ENCODE measurements at places on chromosomes 5 and 9.
A peak's percentile ranks its signal among the peaks of the same experiment; 100 is the strongest.

DNA sequence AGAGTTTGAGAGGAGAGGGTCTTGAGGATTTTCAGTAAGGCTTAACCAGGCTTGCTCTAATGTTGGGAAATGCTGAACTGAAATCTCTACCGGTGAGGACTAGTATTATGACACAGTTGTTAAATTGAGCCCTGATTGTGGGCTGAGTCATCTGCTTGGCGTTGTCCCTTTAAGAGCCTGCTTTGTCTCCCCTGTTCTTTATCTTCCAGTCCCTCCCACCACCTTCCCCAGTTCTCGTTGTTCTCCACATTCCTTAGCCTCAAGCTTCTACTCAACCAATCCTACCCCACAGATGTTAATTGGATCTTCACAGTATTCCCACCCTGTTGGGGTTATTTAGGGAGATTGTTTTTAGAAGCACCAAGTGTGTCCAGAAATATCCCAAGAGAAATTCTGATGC, 57.6 kb downstream of the ANKRD55 start:
- peaks cover 3% of the 10 kb centered on the region for H3K4me1 ChIP-seq
- no peaks in the 10 kb centered on the region for H3K27me3 ChIP-seq
- H3K36me3 ChIP-seq, result no peaks in the 10 kb centered on the region
- peak; percentile 46 for DNase-seq

GRCh38 chr5:173056783-173057061, 570 bp downstream of the CREBRF start:
- no peaks in the 10 kb centered on the region for H3K4me1 ChIP-seq
- no peaks in the 10 kb centered on the region for H3K27me3 ChIP-seq
- peak; percentile 65 for DNase-seq
- peak overlapping the region; percentile 96 for H3K4me3 ChIP-seq
- H3K27ac ChIP-seq, result peak overlapping the region; percentile 27

- no peaks in the 10 kb centered on the region for H3K27me3 ChIP-seq
- DNase-seq, result no peak
- H3K4me1 ChIP-seq, result no peaks in the 10 kb centered on the region
- H3K27ac ChIP-seq, result no peak overlapping the region
These were observed 107.3 kb upstream of the NIPBL start for GRCh38 chr5:36769129-36769770.

GRCh38 chr9:6106711-6107339, 91.4 kb upstream of the RANBP6 start:
- DNase-seq, result peak; percentile 38
- no peaks in the 10 kb centered on the region for H3K4me1 ChIP-seq
- no peaks in the 10 kb centered on the region for H3K27me3 ChIP-seq
- H3K27ac ChIP-seq, result no peak overlapping the region

DNA sequence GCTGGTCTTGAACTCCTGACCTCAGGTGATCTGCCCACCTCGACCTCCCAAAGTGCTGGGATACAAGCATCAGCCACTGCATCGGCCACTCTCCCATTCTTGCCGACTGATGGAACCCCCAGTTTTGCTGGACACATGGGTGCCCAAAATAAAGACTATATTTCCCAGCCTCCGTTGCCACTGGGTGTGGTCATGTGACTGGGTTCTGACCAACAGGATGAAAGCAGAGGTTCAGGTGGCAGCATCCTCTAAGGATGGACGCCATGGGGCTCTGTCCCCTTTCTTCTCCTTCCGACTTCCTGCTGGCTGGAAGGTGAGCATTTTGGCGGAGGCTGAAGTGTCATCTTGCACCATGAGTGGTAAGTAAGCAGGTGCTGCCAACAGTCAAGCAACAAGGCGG, 10.3 kb downstream of the PDLIM7 start:
- H3K4me1 ChIP-seq, result peaks cover 2% of the 10 kb centered on the region
- no peak overlapping the region for H3K27ac ChIP-seq
- H3K36me3 ChIP-seq, result peaks cover 92% of the 10 kb centered on the region
- H3K4me3 ChIP-seq, result no peak overlapping the region

DNA sequence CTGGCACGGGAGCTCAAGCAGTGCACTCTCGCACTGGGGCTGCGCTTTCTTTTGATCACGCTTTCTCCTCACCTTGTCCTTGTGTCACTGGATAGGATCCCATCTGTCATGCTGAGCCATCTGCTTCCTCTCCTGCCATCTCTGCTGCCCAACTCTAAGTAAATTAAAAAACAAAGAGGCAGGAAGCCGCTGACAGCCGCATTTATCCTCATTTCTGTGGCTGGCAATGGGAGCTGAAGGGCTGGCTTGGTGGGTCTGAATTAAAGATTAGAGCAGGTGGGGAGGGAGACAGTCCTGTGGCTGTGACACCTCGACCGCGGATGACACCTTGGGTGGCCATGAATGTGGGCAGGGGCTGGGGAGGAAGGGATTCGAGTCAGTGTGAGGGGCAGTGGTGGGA, 159.2 kb upstream of the ALDH1B1 start:
- H3K4me3 ChIP-seq, result no peak overlapping the region
- H3K36me3 ChIP-seq, result no peaks in the 10 kb centered on the region
- H3K4me1 ChIP-seq, result peaks cover 7% of the 10 kb centered on the region
- DNase-seq, result no peak
- H3K27ac ChIP-seq, result no peak overlapping the region

DNA sequence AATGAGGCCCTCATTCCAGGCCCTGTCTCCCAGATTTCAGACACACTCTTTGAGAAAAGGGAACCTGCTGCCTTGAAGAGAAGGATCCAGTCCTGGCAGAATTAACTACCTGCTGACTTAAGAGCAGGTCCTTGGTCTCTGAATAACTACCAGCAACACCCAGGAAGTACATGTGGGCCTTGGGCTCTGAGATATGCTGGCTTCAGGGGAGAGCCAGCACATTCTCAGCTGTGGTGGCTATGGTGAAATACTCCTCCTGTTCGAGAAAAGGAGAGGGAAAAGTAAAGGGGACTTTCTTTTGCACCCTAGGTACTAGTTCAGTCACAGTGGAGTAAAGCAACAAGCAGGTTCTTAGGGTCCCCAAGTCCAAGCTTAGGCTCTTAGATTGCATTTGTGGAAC, 120.0 kb downstream of the HMHB1 start:
- H3K27ac ChIP-seq, result no peak overlapping the region
- peak; percentile 68 for DNase-seq
- H3K4me1 ChIP-seq, result peaks cover 3% of the 10 kb centered on the region
- no peaks in the 10 kb centered on the region for H3K27me3 ChIP-seq

DNA sequence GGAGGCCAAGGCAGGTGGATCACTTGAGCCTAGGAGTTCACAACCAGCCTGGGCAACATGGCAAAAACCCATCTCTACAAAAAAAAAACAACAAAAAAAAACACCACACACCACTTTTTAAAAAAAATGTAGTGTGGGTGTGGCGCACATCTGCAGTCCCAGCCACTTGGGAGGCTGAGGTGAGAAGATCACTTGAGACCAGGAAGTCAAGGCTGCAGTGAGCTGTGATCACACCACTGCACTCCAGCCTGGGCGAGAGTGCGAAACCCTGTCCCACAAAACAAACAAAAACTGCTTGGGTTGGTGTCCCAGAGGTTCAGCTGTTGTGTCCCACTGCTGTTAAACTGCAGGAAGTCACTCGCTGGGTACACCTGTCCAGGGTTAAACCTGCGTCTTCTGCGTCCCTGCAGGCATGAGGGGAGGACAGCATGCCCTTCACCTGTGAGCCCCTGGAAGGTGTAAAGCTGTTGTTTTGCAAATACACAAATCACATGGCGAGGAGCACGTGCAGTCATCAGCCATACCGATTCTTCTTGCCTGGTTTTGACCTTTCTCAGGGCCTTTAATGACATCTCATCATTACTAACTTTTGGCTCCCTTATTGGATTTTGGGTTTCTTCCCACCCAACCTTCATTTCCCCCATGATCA, 29.3 kb upstream of the CLPTM1L start:
- H3K4me3 ChIP-seq, result no peak overlapping the region
- H3K36me3 ChIP-seq, result no peaks in the 10 kb centered on the region
- no peaks in the 10 kb centered on the region for H3K4me1 ChIP-seq
- no peak overlapping the region for H3K27ac ChIP-seq
- H3K27me3 ChIP-seq, result peaks cover 5% of the 10 kb centered on the region

- H3K27me3 ChIP-seq, result no peaks in the 10 kb centered on the region
- DNase-seq, result peak; percentile 67
- no peak overlapping the region for H3K4me3 ChIP-seq
- H3K36me3 ChIP-seq, result no peaks in the 10 kb centered on the region
- peaks cover 14% of the 10 kb centered on the region for H3K4me1 ChIP-seq
These were observed 71.5 kb upstream of the PLPP6 start for GRCh38 chr9:4590430-4591122.

GRCh38 chr5:14890846-14891245, 19.3 kb upstream of the ANKH start:
- H3K4me1 ChIP-seq, result no peaks in the 10 kb centered on the region
- H3K36me3 ChIP-seq, result no peaks in the 10 kb centered on the region
- H3K27ac ChIP-seq, result no peak overlapping the region
- no peak for DNase-seq

- H3K27ac ChIP-seq, result peak within 1 kb of the TSS; percentile 41
- H3K27me3 ChIP-seq, result peaks cover 7% of the 10 kb centered on the region
- no peaks in the 10 kb centered on the region for H3K36me3 ChIP-seq
These were observed at the start of gene PAM for GRCh38 chr5:102754767-102755431. Gene PAM, plus strand, starts transcription at chr5:102755305. Its CDS starts 110,891 bp downstream, at chr5:102866196.

GRCh38 chr9:94909250-94909894, 182.9 kb downstream of the AOPEP start:
- H3K4me1 ChIP-seq, result peaks cover 22% of the 10 kb centered on the region
- no peaks in the 10 kb centered on the region for H3K36me3 ChIP-seq
- H3K27me3 ChIP-seq, result no peaks in the 10 kb centered on the region
- no peak overlapping the region for H3K27ac ChIP-seq
- DNase-seq, result no peak
- H3K4me3 ChIP-seq, result no peak overlapping the region

- no peak overlapping the region for H3K27ac ChIP-seq
- no peaks in the 10 kb centered on the region for H3K27me3 ChIP-seq
These were observed 43.1 kb upstream of the BNIP1 start for GRCh38 chr5:173101245-173101644.

- DNase-seq, result peak; percentile 68
- no peaks in the 10 kb centered on the region for H3K4me1 ChIP-seq
- H3K36me3 ChIP-seq, result no peaks in the 10 kb centered on the region
- H3K27me3 ChIP-seq, result no peaks in the 10 kb centered on the region
These were observed 11.5 kb downstream of the FSD1L start for GRCh38 chr9:105459336-105459735.

- H3K27ac ChIP-seq, result no peak overlapping the region
- no peak overlapping the region for H3K4me3 ChIP-seq
- H3K36me3 ChIP-seq, result no peaks in the 10 kb centered on the region
- DNase-seq, result no peak
These were observed 157.1 kb downstream of the CCDC192 start for GRCh38 chr5:127860291-127860690.

DNA sequence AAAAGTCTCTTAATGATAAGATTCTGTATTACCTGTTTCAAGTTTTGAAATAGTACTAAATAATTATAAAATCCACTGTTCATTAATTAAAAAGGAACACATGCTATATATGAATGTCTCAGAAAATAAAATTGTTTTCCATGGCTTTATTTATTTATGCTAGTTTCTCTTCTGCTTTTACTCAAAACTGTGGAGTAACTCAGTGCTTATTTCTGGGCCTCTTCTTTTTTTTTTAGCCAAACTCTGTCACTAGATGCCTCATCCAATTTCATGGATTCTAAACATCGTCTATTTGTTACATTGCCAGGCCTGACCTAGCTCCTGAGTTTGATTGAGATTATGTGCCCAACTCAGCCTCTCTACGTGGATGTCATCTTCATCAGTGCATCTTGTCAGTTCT, 1509.7 kb downstream of the MAT2B start:
- H3K36me3 ChIP-seq, result no peaks in the 10 kb centered on the region
- H3K4me1 ChIP-seq, result no peaks in the 10 kb centered on the region
- no peaks in the 10 kb centered on the region for H3K27me3 ChIP-seq
- no peak overlapping the region for H3K4me3 ChIP-seq
- DNase-seq, result no peak
- H3K27ac ChIP-seq, result no peak overlapping the region

Data from trophoblast cell (in vitro differentiated cells and primary cell).